ENCODE measurements at places on chromosomes 2 and 18.

DNA sequence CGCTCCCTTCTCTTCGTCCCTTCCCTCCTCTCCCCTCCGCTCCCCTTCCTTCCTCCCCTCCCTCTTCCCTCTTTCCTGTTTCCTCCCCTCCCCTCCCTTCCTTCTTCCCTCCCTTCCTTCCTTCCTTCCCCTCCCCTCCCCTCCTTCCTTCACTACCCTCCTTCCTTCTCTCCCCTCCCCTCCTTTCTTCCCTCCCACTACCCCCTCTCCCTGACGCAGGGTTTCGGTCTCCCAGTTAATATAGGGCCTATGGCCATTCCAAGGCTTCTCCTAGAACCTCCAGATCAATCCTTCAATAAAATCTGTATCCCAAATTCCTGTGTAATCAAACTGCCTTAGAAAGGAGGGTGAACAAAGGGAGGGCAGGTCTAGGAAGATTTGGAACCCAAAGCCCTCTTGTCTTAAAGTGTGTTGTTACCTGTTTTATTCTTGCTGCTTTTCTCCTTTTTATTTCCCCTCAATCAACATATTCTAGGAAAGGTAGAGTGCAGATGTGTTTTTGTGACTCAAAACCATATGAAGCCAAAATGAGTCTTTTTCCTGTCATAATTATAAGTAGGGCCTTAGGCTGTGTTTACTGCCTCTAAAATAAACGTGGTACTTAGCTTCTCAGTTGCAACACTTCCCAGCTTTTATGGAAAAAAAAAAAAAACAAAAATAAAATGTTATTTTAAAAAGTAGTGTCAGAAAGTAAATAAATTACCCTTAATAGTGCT is 53.7 kb downstream of the GPD2 start:
- DNase-seq = no peak

GRCh38 chr2:29053223-29053622 is 21.1 kb downstream of the PCARE start:
- no peak for DNase-seq

GRCh38 chr2:146978577-146979555 is 866.0 kb upstream of the ACVR2A start:
- DNase-seq = no peak

- no peak for DNase-seq
Observed at GRCh38 chr2:5940596-5941535, 248.7 kb downstream of the SOX11 start.

GRCh38 chr18:45978084-45978483 is 11.0 kb upstream of the EPG5 start:
- no peak for DNase-seq

- DNase-seq = no peak
Observed at GRCh38 chr18:11548396-11548795, 61.0 kb upstream of the SLC35G4 start.

DNA sequence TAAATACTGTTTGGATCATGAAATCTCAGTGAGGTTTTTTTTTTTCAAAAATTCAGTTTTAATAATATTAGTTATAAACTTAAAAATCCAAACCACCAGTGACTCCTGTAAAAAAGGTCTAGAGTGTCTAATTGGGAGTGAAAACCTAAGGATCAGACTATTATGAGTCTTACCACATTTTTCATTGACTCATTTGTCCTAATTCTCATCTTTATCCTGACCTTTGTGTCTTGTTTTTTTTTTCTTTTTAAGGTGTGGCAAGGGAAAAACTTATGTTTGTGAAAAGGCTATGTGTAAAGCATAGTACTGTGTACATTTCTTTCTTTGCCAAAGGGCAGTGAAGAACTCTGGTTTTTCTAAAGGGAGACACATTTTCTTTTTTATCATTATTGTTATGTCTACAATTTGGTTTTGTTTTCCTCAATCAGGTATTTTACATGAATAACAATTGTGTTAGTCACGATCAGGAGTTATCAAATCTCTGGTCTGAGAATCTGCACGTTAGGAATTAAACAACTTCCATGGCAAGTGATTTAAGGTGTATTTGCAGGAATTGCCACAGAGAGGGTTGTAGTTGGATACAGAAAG is 52.6 kb downstream of the RHBDD1 start:
- DNase-seq = no peak

DNA sequence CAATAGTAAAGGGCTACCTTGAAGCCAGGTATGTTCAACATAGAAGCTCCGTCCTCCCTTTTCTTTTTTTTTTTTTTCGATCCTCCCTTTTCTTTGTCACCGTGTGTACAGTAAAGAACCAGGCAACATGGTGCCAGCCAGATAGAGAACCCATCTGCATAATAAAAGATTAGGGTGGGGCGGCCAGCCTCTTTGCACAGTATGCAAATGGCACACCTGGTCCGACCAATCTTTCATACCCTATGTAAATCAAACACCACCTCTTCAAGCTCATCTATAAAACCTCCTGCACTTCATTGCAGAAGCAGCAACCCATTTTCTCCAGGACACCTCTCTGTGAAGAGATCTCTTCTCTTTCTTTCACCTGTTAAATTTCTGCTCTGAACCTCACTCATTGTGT is 7.3 kb upstream of the WDR33 start:
- no peak for DNase-seq

GRCh38 chr18:3254725-3255124 is 7.1 kb downstream of the MYL12A start:
- no peak for DNase-seq

- DNase-seq = no peak
Observed at GRCh38 chr2:3712424-3712823, 9.0 kb downstream of the DCDC2C start.

GRCh38 chr2:27946530-27947060 is 56.1 kb downstream of the BABAM2 start:
- no peak for DNase-seq

DNA sequence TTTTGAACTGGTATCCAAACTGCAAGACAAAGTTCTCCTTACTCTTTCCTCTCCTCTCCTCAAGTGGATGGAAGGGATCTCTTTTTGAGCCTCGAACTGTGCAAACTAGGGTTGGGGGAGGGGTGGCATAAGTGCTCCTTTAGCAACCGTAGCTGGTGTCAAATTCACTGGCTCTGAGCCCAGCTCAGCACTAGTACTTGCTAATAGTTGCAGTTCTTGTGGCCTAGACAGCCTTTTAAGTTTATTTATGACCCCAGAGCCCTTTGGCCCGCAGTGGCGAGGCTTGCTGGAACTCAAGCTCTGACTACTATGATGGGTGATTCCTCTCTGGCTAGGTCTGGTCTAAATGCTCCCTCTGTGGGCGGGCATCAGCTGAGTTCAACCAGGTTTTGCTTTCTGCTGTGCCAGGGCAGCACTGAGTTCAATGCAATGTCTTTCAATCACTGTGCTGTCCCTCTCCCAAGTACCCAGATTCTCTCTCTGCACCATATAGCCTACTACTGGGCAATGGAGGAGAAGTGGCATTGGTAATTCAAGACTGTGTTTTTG is 528.4 kb upstream of the SYT4 start:
- DNase-seq = no peak

GRCh38 chr2:102632380-102633175 is 13.2 kb downstream of the SLC9A2 start:
- no peak for DNase-seq

DNA sequence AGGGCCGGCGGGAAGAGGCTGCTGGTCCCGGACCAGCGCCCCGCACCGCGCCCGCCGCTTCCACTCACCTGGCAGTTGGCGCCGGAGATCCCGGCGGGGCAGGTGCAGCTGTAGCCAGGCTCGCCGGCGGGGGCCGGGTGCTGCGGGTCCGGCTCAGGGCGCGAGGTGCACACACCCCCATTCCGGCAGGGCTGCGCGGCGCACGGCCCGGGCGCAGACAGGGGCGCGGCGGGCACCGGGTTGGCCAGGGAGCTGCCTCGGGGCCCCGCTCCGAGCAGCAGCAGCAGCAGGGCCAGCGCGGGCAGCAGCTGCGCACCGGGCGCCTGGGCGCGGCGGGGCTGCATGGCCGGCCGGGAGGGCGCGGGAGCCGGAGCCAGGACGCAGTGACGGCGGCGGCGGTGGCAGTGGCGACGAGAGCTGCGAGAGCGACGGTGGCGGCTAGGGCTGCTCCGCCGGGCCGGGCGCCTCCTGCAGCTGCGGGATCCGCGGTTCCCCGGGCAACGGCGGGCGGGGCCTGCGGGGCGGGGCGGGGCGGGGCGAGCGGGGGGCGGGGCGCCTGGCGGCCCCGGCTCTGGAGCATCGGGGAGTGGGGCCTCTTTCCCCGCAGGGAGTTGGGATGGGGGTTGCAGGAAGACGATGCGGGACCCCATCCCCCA is at the start of gene DNER:
Gene DNER (minus strand): TSS at position 476 of the 656 bp plus-strand sequence. CDS start 132 bp downstream, at position 344.
- DNase-seq = no peak

GRCh38 chr2:203683932-203684556 is 22.4 kb upstream of the CD28 start:
- DNase-seq = no peak

- DNase-seq = no peak
Observed at GRCh38 chr2:212968284-212969081, 182.9 kb downstream of the IKZF2 start.

- DNase-seq = no peak
Observed at GRCh38 chr2:121902616-121903015, 147.2 kb downstream of the TSN start.

DNA sequence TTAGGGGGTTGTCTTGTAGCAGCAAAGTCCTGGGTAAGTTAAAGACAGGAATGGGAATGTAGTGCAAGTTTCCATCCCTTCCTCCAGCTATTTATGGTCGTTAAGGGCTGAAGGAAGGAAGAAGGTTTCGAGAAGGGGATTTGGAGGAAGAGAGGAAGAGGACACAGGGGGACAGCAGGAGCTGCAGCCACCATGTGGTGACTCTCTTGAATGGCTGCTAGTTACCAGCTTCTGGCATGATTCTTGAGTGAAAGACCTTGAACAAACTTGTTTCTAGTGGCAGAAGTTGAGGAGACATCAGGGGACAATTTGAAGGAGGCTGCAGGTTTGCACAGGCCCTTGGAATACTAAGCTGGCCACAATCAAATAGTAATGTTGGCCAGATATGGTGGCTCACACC is 116.6 kb downstream of the MTX2 start:
- DNase-seq = no peak

DNA sequence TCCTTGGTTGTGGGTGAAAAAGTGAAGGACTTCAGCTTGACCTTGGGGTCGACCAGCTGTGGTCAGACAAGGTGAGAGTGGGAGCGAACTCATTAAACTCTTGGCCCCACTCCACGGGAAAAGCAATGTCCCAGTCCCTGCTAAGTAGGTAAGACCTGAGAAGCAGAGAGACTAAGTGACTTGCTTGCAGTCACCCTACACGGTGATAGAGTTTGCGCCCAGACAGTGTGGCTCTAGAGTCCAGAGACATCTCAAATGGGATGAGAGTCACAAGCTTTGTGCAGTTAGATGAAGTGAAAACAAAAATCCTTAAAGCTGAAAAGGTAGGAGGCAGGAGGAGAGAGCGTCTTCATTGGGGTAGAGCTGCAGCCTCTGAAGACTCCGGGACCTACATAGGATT is 55.9 kb upstream of the ZNF236 start:
- DNase-seq = no peak
